ENCODE measurements at places on chromosomes 12 and 14.

DNA sequence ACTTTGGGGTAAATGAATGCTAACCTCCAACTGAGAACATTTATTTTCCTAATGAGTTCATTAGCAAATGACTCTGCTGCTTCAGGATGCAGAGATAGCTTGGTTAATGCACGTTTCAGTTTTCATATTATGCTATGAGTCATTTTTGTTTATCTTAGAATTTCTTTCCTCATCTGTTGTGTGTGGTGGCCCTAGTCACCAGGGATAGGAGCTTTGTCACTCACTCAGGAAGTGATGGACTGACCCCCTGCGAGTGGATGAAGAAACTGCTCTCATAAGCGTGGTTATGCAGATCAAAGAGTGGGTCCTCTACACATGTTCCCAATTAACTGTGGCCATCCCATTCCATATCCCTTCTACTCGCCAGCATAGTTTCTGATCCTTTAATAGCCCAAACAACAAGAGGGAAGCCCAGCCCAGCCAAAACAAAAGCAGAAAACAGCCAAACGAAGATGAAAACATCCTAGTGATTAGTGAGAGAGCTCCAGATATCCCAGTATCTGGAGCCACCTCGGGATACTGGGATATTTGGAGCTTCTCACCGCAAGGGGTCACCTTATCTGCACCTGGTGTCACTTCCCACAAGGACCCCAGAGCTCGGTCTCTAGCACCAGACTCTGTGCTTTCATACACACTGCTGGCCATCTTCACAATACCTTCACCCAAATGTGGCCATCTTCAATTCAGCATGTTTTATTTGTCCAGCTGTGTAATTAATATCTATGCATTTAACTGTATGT is 8.6 kb downstream of the TC2N start:
- DNase-seq, result no peak

- DNase-seq, result no peak
Measured at GRCh38 chr12:132986885-132987225, 688 bp downstream of the ZNF26 start.

DNA sequence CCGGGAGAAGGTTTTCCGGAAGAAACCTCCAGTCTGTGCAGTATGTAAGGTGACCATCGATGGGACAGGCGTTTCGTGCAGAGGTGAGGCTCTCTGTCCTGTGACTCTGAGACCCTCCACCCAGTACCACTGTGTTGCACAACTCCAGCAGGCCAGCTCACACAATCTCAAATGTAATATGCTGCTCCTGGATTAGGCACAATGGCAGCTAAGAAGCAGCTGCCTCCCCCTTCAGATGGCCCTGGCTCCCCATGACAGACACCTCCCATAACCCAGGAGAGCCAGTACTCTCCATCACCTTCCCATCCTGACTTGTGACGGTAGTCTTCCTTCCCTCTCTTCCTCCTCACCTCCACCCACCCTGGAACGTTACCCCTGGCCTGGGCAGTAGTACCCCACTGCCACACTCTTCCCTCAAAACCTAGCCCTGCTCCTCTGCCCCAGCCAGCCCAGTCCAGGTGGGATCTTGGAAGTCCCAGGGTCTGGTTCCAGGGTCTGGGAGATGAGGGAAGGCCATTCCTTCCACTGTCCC is 2.1 kb downstream of the TNS2 start:
- no peak for DNase-seq

GRCh38 chr14:103164006-103164405 is 40.7 kb downstream of the TNFAIP2 start:
- no peak for DNase-seq

DNA sequence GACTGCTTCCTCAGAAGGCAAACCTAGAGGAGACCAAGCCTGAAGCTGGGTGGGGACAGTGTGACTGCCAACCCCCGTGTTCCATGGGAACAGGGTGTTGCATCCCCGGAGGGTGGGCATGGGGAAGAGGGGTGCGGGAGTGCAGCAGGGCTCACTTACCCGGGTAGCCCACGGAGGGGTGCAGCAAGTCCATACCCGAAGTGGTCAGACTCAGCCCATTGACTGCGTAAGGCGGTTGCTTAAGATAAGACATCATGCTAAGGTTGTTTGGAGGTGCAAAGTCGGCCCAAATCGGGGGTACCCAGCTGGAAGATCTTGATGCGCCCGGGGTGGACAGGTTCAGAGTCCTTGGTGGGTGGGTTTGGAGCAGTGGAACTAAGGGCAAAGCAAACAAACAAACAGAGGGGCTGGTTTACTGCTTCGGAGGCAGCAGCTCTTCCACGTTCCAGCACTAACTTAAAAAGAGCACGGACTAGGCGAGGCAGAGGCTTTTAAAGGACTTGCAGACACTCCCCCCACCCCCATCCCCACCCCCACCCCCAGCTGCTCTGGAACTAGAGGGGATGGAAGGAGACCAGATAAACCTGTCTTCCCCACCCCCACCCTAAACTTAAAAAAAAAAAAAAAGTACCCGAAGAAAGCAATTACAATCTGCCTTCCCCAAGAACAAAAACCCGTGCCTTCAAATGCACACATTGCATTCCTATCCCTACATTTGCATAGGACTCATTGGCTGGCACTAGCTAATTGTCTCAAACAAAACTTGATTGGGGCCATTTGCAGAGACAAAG is 4.9 kb downstream of the OTX2 start:
- DNase-seq, result no peak

DNA sequence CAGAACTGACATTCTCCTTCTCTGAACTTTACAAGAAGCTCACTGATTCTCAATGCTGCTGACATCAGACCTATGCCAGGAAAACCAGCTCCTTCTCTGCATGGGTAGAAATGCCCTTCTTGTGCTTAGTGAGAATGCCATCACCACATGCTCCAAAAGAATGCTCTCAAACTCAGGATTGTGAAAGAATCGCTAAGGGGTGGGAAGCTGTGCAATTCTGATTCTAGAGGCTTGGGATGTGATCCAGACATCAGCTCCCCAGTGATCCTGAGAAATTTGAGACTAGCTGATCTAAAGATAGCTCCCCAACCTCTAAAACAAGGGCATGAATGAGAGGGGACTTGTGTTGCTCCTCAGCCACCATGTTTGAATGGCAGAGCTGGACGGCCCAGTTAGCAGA is 113.2 kb downstream of the DPF3 start:
- DNase-seq, result peak; percentile 5

GRCh38 chr12:81174664-81175063 is 96.8 kb downstream of the ACSS3 start:
- DNase-seq, result no peak

GRCh38 chr12:14921218-14921617 is 17.1 kb downstream of the ERP27 start:
- no peak for DNase-seq

GRCh38 chr12:14284184-14284722 is 81.2 kb upstream of the ATF7IP start:
- DNase-seq, result no peak

Measured in left lung (tissue), 14 donors.